ENCODE measurements at places on chromosomes 1 and 21.

- DNase-seq, result no peak
These were observed 13.0 kb upstream of the SLC19A1 start for GRCh38 chr21:45555251-45555556.

- no peak for DNase-seq
These were observed 4.3 kb downstream of the MFN2 start for GRCh38 chr1:11984576-11984975.

GRCh38 chr1:78825561-78825960 lies 175.9 kb downstream of the IFI44 start:
- no peak for DNase-seq

DNA sequence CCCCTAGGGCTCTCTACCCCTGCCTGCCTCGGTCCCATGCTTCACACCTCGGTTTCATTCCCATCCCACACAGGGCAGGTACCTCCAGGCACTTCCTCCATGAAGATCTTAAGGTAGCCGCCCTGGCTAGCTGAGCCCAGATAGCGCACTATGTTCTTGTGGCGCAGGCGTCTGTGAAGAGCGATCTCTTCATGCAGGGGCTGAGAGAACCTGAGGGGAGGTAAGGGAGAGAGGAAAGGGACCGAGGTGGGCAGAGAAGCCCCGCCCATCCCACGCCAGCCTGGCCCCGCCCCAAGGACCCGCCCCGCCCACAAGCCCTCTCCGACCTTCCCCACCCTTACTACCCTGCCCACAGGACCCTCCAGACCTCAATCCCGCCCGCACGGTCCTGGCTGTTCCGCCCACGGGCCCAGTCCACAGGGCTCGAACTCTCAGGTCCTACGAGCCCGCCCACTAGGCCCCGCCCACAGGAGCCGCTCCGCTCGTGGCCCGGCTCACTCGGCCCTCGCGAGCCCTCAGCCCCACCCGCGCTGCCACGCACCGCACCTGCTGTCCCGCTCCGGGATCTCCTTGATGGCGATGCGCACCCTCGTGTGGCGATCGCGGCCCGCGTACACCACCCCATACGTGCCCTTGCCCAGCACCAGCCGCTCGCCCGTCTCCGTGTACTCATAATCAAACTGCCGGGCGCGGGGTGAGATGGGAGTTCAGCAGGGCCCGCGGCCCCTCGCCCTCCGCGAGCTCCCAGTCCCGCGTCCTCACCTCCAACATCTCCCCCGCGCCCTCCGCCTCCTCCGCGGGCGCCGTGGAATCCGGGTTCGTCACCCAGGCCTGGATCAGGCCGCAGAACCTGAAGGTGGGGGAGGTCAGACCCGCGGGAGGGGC lies 6.4 kb downstream of the MAP3K6 start:
- DNase-seq, result peak; percentile 67

DNA sequence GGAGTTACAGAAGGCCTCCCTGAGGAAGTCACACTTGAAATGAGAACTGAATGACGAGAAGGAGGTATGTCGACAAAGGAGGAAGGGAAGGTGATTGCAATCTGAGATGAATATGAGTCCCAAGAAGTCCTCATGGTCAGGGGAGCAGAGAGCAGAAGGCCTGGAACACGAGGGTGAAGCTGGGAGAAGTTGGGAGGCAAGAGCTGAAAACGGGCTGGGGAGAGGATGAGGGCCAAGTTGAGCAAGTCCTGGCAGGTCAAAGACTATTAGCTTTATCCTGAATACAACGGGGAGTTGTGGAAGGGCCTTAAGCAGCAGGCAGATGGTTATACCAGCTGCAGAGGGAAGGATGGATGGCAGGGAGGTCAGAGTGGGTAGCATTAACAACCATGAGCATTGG lies 89.5 kb downstream of the KCNJ15 start:
- DNase-seq, result no peak

DNA sequence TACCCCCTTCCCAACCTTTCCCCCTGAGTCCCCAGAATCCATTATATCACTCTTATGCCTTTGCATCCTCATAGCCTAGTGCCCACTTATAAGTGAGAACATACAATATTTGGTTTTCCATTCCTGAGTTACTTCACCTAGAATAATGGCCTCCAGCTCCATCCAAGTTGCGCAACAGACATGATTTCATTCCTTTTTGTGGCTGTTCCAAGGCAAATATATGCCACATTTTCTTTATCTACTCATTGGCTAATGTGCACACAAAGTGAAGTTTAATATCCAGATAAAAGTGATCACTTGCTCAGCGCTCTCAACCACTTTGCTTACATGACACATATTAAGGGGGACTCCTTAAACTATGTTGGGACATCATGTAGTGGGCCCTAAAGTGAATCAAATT lies 72.4 kb upstream of the TIAM1 start:
- DNase-seq, result no peak

DNA sequence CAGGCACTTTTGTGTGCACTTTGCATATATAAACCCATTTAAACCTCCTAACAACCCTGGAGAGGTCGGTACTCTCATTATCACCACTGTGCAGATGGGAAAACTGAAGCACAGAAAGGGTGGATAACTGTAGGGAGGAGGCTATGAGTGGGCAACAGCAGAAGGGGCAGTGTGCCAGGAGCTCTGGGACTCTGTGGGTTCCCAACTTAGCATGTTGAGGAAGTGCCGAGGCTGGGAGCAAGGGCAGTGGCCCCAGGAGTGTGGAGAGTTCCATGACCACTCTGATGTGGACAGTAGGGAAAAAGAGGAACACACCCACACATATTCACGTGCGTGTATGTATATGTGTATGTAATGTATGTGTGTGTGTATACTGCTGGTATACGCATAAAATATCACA lies 25.7 kb upstream of the KCNC4 start:
- DNase-seq, result no peak

- no peak for DNase-seq
These were observed 14.0 kb downstream of the SEMA6C start for GRCh38 chr1:151132335-151133017.

DNA sequence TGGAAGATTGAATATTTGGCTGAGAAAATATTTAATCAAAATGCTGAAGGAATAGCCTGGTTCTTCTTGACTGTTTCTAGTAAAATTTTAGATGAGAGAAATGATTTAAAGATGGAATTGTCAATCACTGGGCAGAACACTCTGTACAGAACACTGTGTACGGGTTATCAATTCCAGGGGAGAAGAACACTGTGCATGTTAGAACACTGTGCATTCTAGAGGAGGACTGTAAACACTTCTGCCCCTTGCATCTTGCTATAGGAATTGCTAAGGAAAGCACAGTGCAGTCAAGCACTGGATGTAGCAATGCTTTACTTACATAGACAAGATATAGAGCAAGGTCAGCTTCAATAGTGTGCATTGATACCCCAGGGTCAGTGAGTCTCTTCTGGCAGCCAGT lies 98.7 kb downstream of the RWDD3 start:
- DNase-seq, result no peak

DNA sequence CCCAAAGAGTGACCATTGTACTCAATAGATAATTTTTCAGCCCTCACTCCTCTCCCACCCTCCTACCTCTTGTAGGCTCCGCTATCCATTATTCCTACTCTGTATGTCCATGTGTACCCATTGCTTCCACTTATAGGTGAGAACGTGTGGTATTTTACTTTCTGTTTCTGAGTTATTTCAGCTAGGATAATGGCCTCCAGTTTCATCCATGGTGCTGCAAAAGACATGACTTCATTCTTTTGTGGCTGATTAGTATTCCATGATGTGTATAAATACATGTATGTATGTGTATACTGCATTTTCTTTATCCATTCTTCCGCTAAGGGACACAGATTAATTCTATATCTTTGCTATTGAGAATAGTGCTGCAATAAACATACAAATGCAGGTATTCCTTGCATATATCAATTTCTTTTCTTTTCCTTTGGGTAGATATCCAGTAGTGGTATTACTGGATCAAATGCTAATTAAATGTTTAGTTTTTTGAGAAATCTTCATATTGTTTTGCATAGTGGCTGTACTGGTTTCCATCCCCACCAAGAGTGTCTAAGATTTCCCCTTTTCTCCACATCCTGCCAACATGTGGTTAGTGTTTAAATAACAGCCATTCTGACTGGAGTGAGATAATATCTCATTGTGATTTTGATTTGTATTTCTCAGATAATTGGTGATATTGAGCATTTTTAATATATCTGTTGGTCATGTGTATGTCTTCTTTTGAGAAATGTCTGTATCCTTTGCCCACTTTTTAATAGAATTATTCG lies 4.9 kb downstream of the LY9 start:
- DNase-seq, result no peak

GRCh38 chr1:119323216-119323982 lies 45.2 kb upstream of the HAO2 start:
- DNase-seq, result no peak

DNA sequence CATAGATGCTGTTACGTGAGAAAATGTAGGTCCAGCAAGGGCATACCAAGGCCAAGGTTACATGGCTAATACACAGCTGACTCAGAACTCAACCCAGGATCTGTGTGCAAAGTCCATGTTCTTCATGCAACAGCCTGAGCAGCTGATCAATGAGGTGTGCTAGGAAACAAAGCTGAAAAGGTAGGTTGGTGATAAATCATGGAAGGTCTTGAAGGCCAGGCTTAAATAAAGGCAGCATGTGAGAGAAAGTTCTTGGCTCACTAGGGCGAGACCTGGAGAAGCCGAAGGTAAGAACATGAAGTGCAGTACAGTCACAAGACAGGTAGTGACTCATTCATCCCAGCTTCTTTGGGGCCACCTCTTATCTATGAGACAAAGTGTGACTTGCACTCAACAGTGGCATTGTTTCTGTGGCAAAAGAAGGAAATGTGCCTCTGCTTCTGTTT lies 33.4 kb downstream of the TLR5 start:
- no peak for DNase-seq

GRCh38 chr1:24536391-24536840 lies 19.5 kb upstream of the NCMAP start:
- DNase-seq, result no peak

DNA sequence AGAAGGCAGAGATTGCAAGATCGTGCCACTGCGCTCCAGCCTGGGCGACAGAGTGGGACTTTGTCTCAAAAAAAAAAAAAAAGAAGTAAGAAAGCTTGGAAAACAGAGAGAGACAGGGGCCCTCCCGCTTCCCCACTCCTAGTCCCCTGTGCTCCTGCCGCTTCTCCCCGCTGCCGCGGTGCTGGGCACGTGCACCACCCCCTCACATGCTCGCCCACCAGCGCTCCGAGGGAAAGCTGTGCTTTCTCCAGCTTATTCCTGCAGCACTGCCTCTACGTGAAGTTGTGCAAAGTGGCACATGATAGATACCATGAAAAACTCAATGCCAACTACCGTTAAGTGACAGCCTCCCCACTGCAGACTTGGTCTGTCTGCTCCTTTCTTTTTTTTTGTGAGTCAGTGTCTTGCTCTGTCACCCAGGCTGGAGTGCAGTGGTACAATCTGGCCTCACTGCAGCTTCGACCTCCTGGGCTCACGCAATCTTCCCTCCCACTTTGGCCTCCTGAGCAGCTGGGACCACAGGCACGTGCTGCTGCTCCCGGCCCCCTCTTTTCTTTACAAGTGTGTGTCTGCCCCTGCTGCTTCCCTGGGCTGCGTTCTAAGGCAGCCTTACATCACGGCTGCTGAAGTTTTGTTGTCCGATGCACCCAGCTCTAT lies 15.4 kb downstream of the SLX9 start:
- DNase-seq, result no peak

DNA sequence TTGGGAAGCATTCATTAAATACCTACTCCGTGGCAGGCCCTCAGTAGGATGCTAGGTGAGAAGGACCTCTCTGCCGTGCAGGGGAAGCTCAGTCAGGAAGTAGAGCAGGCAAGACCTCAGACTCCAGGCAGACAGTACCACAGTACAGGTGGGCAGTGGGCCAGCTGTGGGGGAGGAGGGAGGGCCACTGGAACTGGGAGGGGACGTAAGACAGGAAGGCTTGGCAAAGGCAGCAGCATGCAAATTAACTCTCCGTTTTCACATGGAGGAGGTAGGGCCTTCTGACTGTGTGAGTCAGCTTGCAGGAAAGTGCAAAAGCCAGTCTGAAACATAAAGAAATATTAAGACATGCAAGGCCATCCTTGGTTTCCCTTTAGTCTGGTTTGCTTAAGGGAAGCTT lies 157.7 kb downstream of the TRIM33 start:
- DNase-seq, result no peak

GRCh38 chr1:200938955-200939354 lies 44.3 kb downstream of the INAVA start:
- no peak for DNase-seq

DNA sequence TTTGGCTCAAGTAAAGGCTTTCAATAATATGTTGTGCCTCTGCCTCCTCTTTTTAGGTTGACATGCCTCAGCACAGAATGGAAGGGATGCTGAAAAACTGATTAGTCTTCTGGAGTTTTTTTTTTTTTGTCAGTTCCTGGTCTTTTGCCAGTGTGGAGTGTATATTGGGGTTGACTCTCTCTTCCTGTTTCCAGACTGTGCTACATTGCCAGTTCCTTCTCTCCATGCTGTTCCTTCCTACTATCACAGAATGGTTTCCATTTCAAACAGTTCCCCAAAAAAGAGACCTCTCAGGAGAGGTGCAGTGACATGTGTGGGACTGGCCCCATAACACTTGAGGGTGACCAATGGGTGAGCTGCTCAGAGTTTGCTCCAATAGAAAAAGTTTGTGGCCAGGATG lies 101.7 kb upstream of the ETV3 start:
- no peak for DNase-seq

GRCh38 chr1:166295656-166296055 lies 128.9 kb upstream of the FAM78B start:
- no peak for DNase-seq

- no peak for DNase-seq
These were observed 154.1 kb downstream of the TGFBR3 start for GRCh38 chr1:91731815-91732214.

DNA sequence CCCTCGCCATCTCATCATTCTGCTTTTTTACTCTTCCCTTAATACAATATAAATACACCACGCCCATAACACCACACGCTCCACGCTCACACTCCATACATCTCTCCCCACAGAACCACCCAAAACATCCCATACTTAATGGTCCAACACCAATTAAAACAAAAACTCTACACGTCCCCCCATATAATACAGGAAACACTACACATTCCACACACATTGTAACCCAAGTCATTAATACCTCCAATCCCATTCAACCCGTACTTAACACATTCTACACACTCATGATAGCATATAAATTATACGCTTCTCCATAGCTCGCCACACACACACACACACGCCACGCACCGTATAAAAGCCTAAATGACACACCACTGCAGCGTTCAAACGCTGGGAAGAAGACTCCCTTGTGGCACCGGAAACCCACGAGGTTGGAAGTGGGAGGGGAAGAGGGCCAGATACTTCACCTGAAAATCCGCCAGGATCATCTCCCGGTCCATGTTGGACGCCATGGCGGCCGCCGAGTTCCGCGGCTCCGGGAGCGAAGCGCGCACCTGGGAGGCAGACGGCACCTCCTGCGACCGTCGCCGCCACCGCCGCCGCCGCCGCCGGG lies 659 bp downstream of the FAF1 start:
- peak; percentile 59 for DNase-seq

- no peak for DNase-seq
These were observed 291.5 kb downstream of the AKT3 start for GRCh38 chr1:243558576-243558975.

GRCh38 chr21:36706951-36707762 lies 8.2 kb downstream of the SIM2 start:
- peak; percentile 42 for DNase-seq
